ENCODE measurements at places on chromosomes 12 and 14.

DNA sequence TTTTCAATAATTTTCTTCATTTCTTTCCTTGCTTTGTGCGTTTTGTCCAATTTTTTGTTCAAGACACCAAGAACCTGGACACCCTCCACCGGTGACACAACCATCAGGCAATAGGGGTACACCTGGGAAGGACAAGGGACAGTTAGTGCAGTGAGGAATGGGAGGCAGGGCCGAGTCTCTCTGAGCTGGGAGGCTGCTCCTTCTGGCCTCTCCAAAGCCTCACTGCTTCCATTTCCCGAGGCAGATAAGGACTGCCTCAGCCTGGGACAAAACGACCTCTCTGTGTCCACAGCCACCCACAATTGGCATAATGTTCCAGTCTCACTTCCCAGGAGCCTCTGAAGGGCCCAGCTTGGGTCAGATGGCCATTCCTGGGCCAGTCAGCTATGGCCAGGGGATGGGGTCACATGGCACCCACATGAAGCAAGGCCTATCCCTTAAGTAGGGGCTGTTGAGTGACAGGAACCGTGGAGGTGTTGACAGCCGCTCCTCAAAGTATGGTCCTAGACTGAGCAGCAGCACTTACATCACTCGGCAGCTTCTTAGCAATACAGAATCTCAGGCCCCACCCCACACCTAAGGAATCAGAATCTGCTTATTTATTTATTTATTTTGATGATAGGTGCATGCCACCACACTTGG is 13.6 kb upstream of the MAPKAPK5 start:
- no peak for DNase-seq

GRCh38 chr12:94267921-94268471 is 119.6 kb downstream of the PLXNC1 start:
- no peak for DNase-seq

DNA sequence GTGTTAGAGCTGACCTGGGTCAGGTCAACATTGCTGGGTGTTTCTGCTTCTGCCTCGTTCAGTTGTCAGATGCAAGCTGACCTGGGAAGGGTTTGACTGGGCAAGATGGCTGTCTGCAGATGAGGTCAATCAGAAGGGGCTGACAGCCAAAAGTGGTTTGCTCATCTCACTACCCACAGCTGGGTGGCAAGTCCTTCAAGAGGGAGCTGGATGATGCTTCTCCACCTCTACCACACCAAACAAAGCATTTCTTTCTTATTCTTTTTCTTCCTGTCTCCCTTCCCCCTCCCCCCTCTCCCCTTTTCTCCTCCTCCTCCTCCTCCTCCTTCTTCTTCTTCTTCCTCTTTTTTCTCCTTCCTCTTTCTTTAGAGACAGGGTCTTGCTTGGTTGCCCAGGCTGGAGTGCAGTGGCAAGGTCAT is 268.2 kb upstream of the PLEKHG7 start:
- DNase-seq: no peak

- DNase-seq: no peak
Observed at GRCh38 chr12:7557227-7557626, 53.6 kb upstream of the CD163 start.

GRCh38 chr12:82523996-82524395 is 162.7 kb upstream of the TMTC2 start:
- DNase-seq: no peak
